ENCODE measurements at places on chromosomes 7 and 10.
A peak's percentile ranks its signal among the peaks of the same experiment; 100 is the strongest.

GRCh38 chr7:22723181-22723601 lies 3.8 kb upstream of the IL6 start:
- DNase-seq: no peak

GRCh38 chr7:601595-602340 lies 82.1 kb upstream of the PDGFA start:
- peak; percentile 79 for DNase-seq

GRCh38 chr10:1188558-1189135 lies 132.5 kb downstream of the WDR37 start:
- DNase-seq: no peak

DNA sequence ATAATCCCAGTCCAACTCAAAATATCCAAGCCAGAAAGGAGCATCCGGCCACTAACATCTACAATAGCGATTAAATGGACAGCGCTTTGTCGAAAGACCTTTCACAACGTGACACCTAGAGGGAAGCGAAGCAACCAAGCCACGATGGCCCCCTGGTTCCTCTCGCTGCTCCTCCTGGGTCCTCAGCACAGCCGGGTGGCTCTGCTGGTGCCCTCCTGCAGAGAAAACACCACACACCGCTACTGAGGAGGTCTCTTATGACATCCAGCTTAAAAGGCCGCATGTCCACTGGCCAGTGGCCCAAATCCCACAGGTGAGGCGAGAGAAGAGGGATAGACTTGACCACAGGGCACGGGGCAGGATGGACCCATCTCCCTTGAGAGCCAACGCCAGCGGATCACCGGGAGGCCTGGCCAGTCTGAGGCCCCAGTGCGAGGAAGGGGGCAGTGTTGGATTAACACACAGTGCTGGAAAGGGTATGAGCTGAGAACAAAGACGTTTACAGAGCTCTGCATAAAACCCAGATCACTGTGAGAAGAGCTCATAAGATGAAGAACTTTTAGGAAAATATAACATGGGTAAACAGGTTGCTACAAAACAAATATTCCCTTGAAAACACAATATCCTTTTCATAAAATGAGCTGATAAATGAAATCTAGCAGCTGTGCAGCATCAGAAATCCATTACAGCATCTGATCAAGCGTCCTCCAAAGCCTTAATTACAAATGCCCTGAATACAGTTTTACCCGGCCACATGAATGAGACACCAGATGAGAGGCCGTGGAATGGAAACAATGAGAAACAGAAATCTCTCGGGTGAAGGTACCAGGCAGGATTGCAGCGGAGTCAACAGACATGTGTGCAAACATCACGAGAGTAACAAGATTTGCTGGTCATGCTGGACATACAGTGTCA lies 236.7 kb downstream of the DIP2C start:
- no peak for DNase-seq

DNA sequence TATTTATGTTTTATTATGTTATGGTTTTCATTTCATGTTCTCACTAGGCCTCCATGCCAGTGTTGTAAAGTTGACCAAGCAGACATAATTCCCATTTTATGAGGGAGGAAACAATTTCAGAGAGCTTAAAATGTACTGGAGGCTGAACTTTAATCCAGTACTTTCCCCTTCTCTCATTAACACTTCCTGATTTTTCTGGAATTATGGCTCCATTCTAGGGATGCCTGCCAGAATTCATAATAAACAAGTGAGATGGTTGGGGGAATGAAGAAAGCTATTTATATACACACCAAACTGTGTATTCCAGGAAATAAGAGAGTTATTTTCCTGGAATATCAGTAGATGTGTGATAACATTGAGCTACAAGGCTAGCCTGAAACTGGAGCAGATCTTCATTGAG lies 6.9 kb downstream of the TMEM236 start:
- DNase-seq: no peak

- no peak for DNase-seq
Observed at GRCh38 chr10:24396396-24396795, 187.5 kb downstream of the KIAA1217 start.

GRCh38 chr10:87691506-87692070 lies 31.9 kb downstream of the PAPSS2 start:
- DNase-seq: no peak

DNA sequence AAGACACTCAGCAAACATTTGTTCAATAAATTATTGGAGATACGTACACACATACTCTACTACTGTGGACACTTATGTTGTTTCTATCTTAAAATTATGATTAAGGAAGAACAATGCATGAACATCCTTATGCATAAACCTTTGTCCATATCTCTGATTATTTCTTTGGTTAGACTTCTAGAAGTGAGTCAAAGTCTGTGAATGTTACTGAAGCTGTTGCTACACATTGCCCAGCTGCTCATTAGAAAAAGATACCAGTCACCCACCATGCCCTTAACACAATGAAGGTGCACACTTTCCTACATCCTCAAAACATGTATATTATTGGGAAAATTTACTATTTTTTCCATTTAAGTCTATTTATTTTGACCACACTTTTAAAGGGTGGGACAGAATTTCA lies 1.4 kb upstream of the CLRN3 start:
- no peak for DNase-seq

GRCh38 chr7:42953994-42954393 lies 21.8 kb downstream of the MRPL32 start:
- DNase-seq: no peak

DNA sequence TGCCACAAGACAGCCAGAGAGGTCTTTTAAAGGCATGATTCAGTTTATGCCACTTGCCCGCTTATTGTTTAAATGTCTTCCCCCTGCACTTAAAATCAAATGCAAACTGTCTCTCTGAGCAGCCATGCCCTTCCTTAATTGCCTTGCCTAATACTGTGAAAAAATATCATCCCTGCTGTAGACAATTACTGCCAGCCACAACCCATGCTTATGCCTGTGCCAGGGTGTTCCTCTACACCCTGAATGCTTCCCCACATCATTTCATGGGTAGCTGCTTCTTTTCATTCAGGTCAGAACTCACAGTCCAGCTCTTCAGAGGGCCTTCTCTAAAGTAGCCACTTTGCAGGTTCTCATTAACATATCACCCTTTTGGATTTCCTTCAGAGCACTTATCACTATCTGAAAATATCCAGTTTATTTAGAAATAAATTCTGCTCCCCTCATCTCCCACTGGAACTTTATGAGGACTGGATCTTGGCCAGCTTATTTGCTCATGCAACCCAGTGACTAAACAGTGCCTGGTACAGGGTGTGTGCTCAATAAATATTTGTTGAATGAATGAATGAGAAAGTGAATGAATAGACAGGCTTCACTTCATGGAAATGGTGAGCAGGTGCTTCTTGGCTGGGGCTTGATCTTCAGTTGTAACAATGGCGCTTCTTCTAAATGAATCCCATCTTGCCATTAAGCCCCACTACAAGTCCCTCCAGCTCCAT lies 162.4 kb upstream of the MDFIC start:
- no peak for DNase-seq

- no peak for DNase-seq
Observed at GRCh38 chr10:125072794-125073193, 87.6 kb downstream of the CTBP2 start.

- DNase-seq: no peak
Observed at GRCh38 chr10:84668186-84668763, 339.9 kb downstream of the CCSER2 start.

- DNase-seq: no peak
Observed at GRCh38 chr7:158061884-158062656, 525.6 kb downstream of the PTPRN2 start.

- no peak for DNase-seq
Observed at GRCh38 chr7:83524277-83525075, 124.5 kb downstream of the SEMA3E start.

DNA sequence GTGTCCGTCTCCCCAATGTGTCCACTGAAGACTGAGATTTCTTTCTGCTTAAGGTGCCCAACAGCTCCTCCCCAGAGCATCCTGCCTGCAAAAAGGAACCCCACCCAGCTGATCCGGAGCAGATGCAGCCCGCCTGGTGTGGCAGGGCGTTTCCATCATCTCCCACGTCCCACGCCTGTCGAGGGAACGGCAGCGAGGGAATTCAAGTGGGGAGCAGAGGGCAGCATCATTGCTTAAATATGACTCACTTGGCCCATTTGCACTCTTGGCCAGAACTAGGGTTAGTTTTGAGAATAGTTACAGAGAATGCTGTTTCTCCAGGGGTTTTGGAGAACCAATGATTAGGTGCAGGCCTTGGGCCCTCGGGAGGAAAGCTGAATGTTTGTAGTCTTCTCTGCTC lies 20.8 kb downstream of the VWA2 start:
- DNase-seq: no peak

DNA sequence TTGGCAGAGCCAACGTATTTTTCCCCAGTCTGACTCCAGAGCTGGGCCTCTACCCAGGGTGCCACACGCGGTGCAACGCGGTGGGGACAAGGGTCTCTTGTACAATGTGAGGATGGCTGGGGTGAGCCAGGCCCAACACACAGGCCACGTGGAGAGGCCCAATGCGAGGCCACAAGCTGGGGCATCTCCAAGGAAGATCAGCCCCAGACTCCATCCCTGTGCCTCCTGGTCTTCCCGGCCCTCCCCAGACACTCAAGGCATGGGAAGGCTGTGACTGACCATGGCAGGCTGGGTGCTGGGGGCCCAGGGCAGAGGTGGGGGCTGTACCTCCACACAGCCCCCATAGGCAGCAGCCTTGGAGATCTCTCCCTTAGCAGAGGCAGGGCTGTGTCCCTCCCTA lies 135.3 kb upstream of the FAM20C start:
- no peak for DNase-seq

DNA sequence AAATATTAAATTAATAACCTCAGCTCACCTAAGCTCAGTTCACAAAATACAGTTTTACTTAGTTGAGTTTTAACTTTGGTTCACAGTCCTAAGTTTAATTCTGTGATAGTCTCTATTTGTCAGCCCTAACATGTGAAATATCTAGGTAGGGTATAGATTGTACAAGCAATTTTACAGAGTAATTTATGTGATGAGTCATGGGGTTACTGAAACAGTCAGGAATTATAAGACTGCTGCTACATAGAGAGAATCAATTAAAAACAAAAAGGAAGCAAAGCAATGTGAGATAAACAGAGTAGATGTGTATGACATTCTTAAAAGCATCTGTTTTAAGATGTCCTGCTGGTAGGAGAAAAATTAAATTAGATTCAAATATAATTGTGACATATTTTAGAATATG lies 1018.2 kb upstream of the KCND2 start:
- DNase-seq: no peak

DNA sequence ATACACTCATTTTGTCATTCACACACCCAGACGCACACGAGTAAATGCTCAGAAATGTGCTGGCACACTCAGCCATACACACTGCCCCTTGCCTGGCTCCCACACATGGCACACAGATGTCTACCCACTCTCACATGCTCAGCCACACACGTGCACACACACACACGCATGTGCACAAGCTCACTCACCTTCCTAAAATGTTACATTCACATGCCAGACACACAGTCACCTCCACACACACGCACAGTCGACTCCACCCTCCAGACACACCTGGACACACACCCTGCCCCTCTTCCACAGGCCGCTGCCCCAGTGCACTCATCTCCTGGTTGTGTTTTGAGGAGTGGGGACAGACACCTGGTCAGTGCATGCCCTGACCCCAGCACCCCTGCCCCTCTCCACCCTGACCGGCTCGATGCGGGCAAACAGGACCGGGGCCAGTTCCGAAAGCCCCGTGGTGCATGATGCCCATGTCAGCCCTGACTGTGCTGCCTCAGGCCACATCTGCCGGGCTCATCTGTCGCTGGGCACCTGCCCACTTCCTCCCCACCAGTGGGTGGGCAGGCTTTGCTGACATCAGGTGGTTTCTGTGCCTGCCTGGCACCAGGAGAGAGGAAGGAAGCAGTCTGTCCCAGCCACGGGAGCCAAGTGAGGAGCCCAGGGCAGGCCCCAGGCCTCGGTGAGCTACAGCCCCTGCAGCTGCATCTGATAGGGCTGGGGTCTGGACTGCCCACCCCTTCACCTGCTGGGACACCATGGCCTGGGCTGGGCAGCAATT lies 84.9 kb upstream of the ZNF716 start:
- DNase-seq: no peak

DNA sequence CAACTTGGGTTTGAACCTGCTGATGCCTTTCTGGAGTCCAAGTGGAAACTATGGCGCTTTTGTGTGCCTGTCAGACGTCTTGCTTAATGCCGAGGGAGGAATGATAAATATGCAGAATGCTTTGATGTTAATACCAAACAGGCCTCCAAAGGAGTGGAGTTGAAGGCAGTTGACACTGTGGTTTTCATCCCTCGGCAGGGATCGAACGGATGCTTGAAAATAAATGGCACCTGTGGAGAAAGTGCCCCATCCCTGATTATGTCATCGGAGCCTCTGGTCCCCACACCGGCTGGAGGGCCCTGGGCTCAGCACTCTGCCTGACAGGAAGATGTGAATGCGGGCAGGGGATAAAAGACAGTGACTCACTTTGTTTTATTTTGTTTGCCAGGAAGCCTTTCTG lies 148.7 kb upstream of the GPR26 start:
- no peak for DNase-seq

- DNase-seq: no peak
Observed at GRCh38 chr10:32943854-32944661, 14.0 kb downstream of the ITGB1 start.

DNA sequence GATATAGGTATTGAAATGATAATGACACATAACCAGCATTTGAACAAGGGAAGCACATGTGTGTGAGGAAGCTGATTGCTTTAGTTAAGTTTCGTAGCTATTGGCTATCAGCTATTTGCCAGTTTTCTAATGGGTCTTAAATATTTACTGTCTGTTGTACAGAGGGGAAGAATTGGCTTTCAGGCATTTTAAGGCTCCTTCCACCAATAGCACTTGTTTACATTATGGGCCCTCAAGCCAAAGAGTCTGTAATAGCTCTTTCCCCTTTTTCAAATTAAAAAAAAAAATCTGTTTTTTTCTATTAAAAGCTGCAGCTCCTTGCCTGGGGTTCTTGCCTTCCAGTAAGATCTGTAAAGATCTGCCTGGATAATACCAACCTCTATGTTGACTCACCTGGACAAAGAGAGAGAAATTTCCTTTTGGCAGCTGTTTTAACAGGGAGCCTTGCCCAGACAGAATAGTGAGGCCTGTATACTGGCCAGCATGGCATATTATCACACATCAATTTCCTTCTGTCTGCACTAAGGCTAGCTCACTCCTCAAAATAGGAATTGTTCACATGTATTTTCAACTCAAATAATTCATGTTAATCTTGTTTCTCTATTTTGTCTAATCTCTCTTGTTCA lies 104.7 kb upstream of the LRGUK start:
- DNase-seq: no peak

GRCh38 chr10:89683883-89684282 lies 17.5 kb upstream of the KIF20B start:
- peak; percentile 66 for DNase-seq

GRCh38 chr10:61304746-61305145 lies 148.4 kb downstream of the TMEM26 start:
- DNase-seq: peak; percentile 63

- no peak for DNase-seq
Observed at GRCh38 chr7:1894313-1894900, 224.3 kb downstream of the ELFN1 start.
